ENCODE measurements at places on chromosomes 2 and 18. TPM values are rescaled to one million over a fixed set of nuclear protein-coding genes. Genes with fewer than 3 reads are reported as not detected.
A peak's percentile ranks its signal among the peaks of the same experiment; 100 is the strongest.

GRCh38 chr2:129711816-129712675 lies 267.4 kb upstream of the RAB6C start:
- no peak for DNase-seq

- no peak for DNase-seq
Measured at GRCh38 chr18:74500372-74500771, 4.2 kb downstream of the CNDP2 start.

- peak; percentile 74 for DNase-seq
Measured at GRCh38 chr2:224885836-224886547, 156.3 kb downstream of the DOCK10 start.

DNA sequence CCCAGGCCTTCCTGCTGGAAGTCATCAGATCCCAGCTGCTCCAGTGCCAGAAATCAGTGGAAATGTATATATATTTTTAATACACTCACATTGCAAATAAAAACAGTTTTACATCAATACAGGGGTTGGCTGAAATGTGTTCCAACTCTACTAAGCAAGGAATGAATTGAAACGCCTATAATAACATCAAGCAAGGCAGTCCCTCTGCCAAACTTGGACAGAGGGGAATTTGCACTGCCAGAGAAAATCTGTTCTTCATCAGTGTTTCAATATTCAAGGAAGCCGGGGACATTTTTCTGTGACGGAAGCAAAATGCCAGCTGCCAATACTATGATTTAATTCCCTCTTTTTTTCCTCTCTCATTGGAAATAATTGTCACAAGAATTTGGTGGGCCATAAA lies 335.3 kb downstream of the TNS1 start:
- no peak for DNase-seq

DNA sequence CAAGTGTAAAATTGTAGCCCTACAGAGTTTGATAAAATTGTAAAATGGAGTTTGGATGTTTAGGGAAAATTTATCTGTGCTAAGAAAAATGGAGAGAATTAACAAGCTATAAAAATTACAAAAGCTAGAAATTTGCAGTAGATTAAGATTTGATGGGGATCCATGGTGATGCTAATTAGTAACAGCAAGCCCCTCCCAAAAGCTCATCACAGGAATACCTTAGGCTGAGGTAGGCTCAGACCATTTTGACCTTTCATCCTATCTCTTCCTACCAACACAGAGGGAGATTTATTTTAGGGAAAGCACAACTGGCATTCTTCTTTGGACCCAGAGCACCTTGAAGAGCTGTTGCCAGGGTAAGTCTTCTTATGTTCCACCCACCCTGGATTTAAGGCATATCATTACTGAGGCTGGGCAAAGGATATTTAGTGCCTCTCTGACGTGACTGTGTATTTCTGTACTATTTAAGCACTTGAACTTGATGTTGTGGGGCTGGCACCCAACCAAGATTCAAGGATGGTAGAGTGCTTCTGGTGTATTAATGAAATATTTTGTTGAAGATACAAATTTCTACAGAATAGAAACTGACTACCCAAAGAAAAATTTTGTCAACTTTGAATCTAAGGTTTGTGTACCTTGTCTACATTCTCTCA lies 70.8 kb upstream of the SLC39A10 start:
- DNase-seq, result no peak

DNA sequence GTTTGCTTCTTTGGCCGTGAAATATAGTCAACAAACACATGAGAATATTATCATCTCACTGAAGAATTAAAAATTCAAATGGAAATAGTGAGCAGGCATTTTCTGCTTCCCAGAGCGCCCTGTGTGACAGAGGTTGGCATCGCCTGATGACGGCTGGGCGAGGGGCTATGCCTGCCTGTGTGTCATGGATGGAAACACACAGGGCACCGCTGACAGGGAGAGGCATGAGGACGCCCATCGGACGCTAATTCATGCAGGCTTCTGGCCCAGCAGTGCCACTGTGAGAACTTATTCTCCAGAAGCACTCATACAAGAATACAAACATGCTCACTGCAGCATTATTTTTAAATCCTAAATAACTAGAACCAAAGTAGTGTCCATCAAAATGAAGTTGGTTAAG lies 61.4 kb upstream of the OTOS start:
- no peak for DNase-seq

- DNase-seq, result no peak
Measured at GRCh38 chr2:119477113-119477505, 45.5 kb downstream of the TMEM37 start.

Gene FBXO41
- polyA plus RNA-seq, result 1.9 TPM

Gene NOL4
- polyA plus RNA-seq, result not detected

Gene SMAD4
- polyA plus RNA-seq, result 85.8 TPM

Gene FOXD4L1
- polyA plus RNA-seq, result 0.02 TPM

Gene HJURP
- polyA plus RNA-seq, result 30.5 TPM
